Stimulated activated CD8-positive, alpha-beta memory T cell treated with anti-CD3 and anti-CD28 coated beads, Interleukin-7, amount 100 ng/mL, for 4 hours (primary cell): ENCODE measurements at places on chromosomes 16 and 17.

GRCh38 chr17:59331929-59332748 lies 684 bp downstream of the YPEL2 start:
- DNase-seq = no peak

- no peak for DNase-seq
These were observed 20.2 kb downstream of the CHCT1 start for GRCh38 chr17:60442271-60443173.

- DNase-seq = no peak
These were observed 114.3 kb downstream of the MGAT5B start for GRCh38 chr17:76982408-76983074.

- no peak for DNase-seq
These were observed 2.1 kb upstream of the TEX19 start for GRCh38 chr17:82356845-82357355.

- no peak for DNase-seq
These were observed at the start of gene TRIM72 for GRCh38 chr16:31213877-31214707. TSS of gene TRIM72 (plus strand) at chr16:31214119. CDS start at chr16:31214739, 620 bp downstream.

DNA sequence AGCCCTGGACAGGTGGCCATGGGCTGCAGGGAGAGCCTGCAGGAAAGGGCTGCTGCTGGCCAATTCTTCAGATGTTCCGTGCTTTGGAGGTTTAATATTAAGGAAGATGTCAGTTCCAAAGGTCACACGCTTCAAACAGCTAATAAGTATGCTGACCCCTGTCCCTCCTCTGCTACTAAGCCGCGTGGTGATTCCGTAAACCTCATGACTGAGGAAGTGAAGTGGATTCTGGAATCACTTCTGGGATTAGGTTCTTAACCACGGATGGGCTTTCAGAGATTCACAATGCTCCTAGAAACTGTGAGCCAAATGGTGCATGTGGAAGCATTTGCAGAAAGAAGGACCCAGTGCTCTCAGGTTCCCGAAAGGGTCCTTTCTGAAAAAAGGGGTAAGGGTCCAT lies 28.5 kb upstream of the ERN1 start:
- no peak for DNase-seq

- no peak for DNase-seq
These were observed 124.9 kb downstream of the SOCS1 start for GRCh38 chr16:11130978-11131665.

DNA sequence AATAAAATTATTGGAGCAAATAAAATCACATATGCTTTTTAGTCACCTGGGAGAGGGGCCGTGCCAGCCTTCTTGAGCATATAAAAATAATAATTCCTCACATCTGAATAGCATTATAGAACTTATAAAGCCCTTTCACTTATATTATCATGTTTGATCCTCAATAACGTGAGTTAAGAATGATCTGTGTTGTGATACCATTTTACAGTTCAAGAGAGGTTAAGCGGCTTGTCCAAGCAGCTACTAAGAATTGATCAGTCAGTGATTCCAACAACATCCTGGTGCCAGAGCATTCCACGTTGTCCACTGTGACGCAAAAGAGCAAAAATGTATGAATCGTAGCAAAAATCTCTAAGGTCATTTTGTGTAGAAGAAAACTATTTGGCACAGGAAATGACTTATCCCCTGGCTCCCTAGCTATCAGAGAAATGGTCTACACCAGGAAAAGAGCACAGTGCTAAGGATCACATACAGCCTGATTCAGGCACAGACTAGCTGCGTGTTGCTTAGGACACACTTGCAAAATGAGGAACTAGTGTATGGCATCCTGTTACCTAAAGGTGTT lies 33.0 kb downstream of the ANKFN1 start:
- DNase-seq = no peak

- no peak for DNase-seq
These were observed 297.1 kb upstream of the MAF start for GRCh38 chr16:79897453-79898146.

DNA sequence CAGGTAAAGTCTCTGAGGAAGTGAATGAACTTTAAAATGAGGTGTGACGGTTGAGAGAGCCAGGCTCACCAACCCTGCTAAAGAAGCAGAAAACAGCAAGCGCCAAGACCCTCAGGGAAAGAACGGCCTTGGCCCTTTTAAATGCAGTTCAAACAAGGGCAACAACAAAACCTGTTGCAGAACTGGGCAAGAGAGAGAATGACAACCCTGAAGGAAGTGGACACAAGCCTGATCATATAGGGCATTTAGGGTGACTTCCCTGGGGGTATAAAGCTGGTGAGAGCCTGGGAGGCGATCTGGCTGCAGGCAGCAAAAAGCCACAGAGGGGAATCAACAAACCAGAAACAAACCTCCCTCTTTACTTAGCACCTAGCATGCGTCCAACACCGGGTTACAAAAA lies 1.0 kb downstream of the CPPED1 start:
- DNase-seq = no peak

- DNase-seq = no peak
These were observed 3.7 kb upstream of the CACNA1G start for GRCh38 chr17:50556803-50557202.
